ENCODE measurements at places on chromosomes 11 and 22.
A peak's percentile ranks its signal among the peaks of the same experiment; 100 is the strongest.

- no peak overlapping the region for H3K4me3 ChIP-seq
- peaks cover 33% of the 10 kb centered on the region for H3K27me3 ChIP-seq
- peaks cover 9% of the 10 kb centered on the region for H3K4me1 ChIP-seq
- DNase-seq: no peak
- H3K36me3 ChIP-seq: no peaks in the 10 kb centered on the region
- H3K27ac ChIP-seq: no peak overlapping the region
These were observed 88.8 kb upstream of the BARX2 start for GRCh38 chr11:129286813-129287212.

DNA sequence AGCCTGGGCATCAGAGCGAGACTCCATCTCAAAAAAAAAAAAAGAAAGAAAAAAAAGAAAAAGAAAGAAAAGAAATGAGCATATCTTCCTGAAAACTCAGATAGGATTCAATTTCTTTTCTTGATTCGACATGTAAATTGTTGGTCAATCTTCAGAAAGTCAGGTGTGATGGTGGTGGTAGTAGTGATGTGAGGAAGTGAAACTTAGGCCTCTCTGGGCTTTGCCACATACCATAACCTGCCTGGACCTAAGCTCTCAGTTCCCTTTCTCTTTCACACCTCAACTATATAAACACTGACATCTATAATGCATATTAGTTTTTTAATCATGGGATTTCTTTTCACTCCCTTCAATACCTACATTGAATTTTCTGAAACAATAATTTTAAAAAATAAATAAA is 98.0 kb upstream of the TBCEL start:
- no peak overlapping the region for H3K27ac ChIP-seq
- H3K36me3 ChIP-seq: no peaks in the 10 kb centered on the region
- H3K4me1 ChIP-seq: no peaks in the 10 kb centered on the region

DNA sequence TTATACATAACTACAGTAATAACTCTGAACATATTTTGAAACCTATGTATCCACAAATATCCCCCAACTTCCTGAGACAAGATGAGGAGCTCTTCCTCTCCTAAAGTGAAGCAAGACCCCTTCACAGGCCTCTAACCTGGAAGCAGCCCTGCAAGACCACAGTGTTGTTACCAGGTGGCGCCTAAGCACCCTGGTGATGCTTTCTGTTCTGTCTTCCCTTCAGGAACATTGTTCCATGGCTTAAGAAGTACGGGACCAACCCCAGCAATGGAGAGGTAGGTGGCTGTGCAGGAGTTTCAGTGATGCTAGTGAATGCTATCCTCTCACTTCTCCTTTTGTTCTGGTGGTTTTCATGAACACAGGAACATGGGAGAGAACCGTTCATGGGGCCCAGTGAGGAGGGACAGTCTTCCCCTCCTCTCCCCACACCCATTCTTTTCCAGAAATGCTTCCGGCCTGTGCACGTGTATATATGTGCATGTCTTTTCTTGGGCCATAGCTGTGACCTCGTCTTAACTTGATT is 6.4 kb downstream of the PPIL2 start:
- peaks cover 18% of the 10 kb centered on the region for H3K4me1 ChIP-seq
- no peak overlapping the region for H3K27ac ChIP-seq
- no peaks in the 10 kb centered on the region for H3K27me3 ChIP-seq
- no peak overlapping the region for H3K4me3 ChIP-seq
- DNase-seq: no peak

GRCh38 chr22:26325641-26326040 is 103.4 kb upstream of the ASPHD2 start:
- DNase-seq: no peak
- no peaks in the 10 kb centered on the region for H3K4me1 ChIP-seq
- H3K27me3 ChIP-seq: peaks cover 15% of the 10 kb centered on the region
- no peak overlapping the region for H3K4me3 ChIP-seq

DNA sequence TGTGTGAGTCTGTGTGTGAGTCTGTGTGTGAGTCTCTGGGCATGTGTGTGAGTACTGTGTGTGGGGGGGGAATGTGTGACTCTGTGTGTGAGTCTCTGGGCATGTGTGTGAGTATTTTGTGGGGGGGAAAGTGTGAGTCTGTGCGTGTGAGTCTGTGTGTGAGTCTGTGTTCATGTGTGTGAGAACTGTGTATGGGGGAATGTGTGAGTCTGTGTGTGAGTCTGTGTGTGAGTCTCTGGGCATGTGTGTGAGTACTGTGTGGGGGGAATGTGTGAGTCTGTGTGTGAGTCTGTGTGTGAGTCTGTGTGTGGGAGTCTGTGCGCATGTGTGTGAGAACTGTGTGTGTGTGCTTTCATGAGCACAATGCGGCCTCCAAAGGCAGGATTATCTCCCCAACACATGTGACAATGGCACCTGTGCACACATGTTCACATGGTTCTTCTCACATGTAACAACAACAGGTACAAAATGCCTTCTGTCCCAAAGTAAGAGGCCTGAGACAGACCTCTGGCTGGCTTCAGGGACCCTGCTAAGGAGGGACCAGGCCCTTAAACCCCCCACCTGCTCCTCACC is 1.6 kb downstream of the CD5 start:
- H3K4me1 ChIP-seq: peaks cover 50% of the 10 kb centered on the region
- DNase-seq: peak; percentile 63
- peaks cover 68% of the 10 kb centered on the region for H3K36me3 ChIP-seq
- H3K27ac ChIP-seq: no peak overlapping the region

GRCh38 chr11:46675949-46676348 is 24.5 kb downstream of the ARHGAP1 start:
- peaks cover 82% of the 10 kb centered on the region for H3K36me3 ChIP-seq
- peak overlapping the region; percentile 89 for H3K27ac ChIP-seq
- no peaks in the 10 kb centered on the region for H3K27me3 ChIP-seq
- DNase-seq: no peak
- no peak overlapping the region for H3K4me3 ChIP-seq
- H3K4me1 ChIP-seq: peaks cover 65% of the 10 kb centered on the region

DNA sequence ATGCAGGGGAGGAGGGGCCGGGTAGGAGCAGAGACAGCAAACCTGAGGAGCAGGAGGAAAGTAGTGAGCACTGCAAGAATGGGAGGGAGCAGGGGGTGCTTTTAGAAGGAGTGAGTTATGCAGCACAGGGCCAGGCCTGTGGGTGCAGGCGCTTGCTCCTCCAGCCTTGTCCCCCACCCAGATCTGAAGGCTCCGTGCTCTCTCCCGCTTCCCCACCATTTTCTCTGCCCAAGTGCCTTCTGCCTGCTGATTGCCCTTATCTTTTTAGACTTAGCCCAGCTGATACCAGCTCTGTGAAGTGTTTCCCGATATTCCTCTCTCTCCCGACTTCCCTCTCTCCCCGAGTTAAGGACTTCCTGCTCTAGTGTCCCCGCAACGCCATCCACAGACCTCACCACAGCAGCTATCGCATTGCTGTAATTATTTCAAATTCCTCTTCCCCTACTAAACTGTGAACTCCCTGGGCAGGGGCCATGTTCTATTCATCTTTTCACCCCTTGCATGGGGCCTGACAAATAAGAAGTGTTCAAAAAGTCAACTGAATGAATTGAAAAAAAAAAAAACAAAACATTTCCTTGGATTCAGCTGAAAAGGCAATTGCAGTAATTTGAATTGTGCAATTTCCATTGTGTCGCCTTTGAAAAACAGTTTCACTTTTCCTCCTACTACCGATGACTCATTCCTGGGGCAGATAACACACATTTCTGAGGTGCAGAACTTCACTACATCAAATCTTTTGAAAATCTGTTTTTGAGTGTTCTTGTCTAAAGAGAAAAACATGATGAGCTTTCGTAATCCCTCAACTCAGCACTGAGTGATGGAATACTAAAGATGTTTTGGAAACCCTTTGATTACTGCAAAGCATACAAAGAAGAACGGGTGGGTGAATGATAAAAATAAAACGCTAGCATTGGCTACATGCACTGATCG is 69.7 kb upstream of the BMAL1 start:
- peak overlapping the region; percentile 60 for H3K27ac ChIP-seq
- peak; percentile 41 for DNase-seq
- H3K36me3 ChIP-seq: no peaks in the 10 kb centered on the region
- H3K4me3 ChIP-seq: peak overlapping the region; percentile 53
- peaks cover 44% of the 10 kb centered on the region for H3K4me1 ChIP-seq

DNA sequence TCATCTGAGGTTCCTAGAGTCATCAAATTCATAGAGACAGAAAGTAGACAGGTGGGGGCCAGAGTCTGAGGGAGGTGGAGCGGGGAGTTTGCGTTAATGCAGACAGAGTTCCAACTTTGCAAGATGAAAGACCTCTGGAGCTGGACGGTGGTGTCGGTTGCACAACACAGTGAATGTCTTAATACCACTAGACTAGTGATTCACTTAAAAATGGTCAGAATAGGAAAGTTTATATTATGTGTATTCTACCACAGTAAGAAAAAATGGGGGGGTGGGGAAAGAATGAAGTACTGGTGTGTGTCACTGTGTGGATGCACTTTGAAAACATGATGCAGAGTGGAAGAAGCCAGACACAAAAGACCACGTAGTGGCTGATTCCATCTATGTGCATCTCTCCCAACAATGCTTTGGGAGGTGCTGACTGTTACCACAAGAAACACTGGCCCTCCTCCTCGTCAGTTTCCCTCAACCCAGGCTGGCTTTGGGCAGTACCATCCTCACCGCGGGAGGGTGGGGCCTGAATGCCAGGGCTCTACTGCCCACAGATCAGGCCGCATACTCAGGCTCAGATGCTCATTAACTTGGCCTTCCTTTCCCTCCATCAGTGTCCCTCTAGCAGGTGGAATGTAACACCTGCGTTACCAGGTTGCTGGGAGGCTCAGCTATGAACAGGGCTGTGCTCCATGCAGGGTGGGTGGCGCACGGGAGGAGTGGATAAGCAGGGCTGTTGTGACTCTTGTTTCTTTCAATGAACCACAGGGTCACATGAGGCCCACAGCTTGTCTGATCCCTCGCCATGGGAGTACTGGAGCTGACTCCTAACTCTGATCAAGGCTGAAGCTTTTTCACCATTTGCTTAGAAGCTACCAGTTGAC is 297.0 kb downstream of the CTTN start:
- peaks cover 8% of the 10 kb centered on the region for H3K27me3 ChIP-seq
- no peak overlapping the region for H3K27ac ChIP-seq
- DNase-seq: no peak
- H3K4me1 ChIP-seq: no peaks in the 10 kb centered on the region
- H3K36me3 ChIP-seq: no peaks in the 10 kb centered on the region

DNA sequence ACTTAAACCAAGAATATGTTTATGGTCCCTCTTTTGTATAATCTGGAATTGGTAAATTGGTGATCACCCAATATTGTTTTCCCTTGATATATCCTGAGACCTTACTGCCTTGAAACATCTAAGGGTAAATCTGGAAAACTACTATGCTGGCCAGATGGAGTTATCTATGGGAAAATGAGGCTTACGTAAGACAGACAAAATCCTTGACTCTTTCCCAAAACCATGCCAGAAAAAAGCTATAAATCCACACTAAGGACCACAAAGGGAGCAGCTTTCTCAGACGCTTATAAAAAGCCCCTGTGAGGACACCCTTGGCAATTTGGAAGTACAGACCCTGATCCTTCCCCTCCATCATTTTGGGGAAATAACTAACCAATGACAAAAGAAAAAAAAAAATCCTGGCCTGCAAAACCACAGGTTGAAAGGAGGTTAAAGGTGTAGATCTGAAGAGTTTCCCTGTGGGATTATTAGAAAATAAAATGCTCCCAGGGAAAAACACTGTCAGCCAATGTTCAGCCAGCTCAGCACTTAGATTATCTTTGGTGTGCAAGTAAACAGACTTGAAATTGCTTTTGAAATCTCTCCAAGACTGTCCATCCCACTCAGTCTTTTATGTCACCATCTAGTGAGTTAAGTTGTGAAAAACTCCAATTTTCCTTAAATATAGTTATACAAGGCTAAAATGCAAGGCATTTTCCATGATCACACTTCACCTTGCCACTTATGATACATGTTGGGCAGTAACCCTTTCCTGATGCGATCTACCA is 6.6 kb upstream of the AMBRA1 start:
- H3K4me1 ChIP-seq: peaks cover 5% of the 10 kb centered on the region
- no peak overlapping the region for H3K27ac ChIP-seq
- no peaks in the 10 kb centered on the region for H3K27me3 ChIP-seq
- peaks cover 8% of the 10 kb centered on the region for H3K36me3 ChIP-seq
- H3K4me3 ChIP-seq: no peak overlapping the region

- no peak overlapping the region for H3K4me3 ChIP-seq
- no peak for DNase-seq
- peaks cover 74% of the 10 kb centered on the region for H3K36me3 ChIP-seq
- no peaks in the 10 kb centered on the region for H3K27me3 ChIP-seq
- H3K4me1 ChIP-seq: peaks cover 18% of the 10 kb centered on the region
These were observed 5.6 kb upstream of the TIRAP start for GRCh38 chr11:126277322-126277721.

DNA sequence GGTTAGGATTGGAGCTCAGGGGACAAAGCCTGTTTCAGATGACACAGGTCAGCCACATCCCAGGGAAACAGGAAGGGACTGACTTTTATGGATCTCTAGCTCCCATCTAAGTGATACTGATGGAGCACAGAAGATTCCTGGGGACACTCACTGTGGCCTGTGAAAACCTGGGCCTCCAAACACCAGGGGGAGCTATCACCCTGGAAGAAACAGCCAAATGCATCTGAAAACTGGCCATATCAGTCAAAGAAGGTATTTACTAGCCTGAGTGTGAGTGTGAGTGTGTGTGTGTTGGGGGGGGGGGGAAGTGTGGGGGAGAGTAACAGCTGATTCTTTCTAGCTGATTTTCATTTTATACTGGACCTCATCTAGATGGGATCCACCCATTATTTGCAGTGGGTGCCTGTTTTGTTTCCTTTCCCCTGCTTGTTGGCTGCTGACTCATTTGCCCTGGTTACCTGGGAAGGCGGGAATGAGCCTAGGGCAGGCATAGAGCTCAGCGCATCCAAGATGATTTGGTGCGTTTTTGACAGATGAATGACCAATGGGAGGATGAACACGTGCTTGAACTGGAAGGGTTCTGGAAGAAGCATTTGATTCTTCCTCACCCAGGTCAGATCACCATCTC is 284.0 kb downstream of the KIRREL3 start:
- no peak for DNase-seq
- H3K27me3 ChIP-seq: peaks cover 29% of the 10 kb centered on the region
- no peak overlapping the region for H3K27ac ChIP-seq
- H3K4me3 ChIP-seq: no peak overlapping the region
- no peaks in the 10 kb centered on the region for H3K36me3 ChIP-seq
- no peaks in the 10 kb centered on the region for H3K4me1 ChIP-seq

GRCh38 chr11:102111011-102111786 is 952 bp downstream of the YAP1 start:
- H3K27me3 ChIP-seq: peaks cover 65% of the 10 kb centered on the region
- H3K27ac ChIP-seq: no peak overlapping the region
- H3K36me3 ChIP-seq: peaks cover 2% of the 10 kb centered on the region
- H3K4me1 ChIP-seq: peaks cover 15% of the 10 kb centered on the region
- no peak for DNase-seq
- peak overlapping the region; percentile 67 for H3K4me3 ChIP-seq

DNA sequence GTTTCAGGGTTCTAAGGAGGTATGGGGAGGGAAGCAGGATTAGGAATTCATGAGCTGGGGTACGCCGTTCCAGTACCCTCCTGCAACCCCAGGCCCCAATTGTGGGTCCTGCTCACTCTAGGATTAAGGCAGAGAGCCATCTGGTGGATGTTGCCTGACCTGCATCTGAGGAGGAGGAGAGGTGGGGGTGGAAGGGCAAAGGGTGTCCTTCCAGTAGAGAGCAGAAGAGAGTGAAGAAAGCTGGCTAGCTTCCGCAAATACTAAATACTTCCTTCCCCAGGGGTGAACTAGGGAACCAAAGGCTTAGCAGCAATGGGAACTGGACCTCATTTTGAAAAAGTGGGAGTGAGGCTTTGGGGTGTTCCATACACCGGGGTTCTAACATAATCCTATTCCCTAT is 10.6 kb downstream of the LRRC51 start:
- peaks cover 16% of the 10 kb centered on the region for H3K4me1 ChIP-seq
- H3K36me3 ChIP-seq: peaks cover 44% of the 10 kb centered on the region
- H3K27ac ChIP-seq: peak overlapping the region; percentile 53
- peak; percentile 73 for DNase-seq
